Stimulated activated CD8-positive, alpha-beta memory T cell treated with anti-CD3 and anti-CD28 coated beads, Interleukin-7, amount 100 ng/mL, for 48 hours (primary cell): ENCODE measurements at places on chromosomes 4 and X.

DNA sequence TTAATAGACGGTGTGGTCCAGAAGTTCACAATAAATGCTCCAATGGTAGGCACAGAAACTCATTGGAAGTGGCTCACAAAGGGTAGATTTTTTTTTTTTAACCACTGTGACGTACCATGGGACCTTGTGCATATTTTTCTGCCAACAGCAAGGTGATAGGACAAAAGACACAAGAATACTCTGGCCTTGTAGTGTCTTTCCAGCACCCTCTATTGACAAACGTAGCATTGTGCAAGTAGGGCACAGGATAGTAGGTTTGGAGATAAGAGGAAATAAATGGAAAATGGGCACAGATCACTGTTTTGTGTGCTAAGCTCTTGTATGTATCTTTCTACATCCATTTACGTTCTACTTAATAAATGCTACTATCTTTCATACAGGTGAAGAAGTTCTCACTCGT lies 2054.9 kb downstream of the PCDH7 start:
- no peak for DNase-seq

DNA sequence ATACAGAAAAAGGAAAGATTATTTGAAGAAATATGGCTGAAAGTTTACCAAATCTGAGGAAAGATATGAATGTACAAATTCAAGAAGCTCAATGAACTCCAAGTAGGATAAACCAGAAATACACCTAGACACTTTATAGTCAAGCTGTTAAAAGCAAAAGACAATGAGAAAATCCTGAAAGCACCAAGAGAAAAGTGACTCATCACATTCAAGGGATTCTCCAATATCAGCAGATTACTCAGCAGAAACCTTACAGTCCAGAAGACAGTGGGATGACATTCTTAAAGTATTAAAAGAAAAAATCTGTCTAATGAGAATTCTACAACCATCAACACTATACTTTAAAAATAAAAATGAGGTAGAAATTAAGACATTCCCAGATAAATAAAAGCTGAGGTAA lies 223.8 kb upstream of the ZCCHC13 start:
- no peak for DNase-seq

DNA sequence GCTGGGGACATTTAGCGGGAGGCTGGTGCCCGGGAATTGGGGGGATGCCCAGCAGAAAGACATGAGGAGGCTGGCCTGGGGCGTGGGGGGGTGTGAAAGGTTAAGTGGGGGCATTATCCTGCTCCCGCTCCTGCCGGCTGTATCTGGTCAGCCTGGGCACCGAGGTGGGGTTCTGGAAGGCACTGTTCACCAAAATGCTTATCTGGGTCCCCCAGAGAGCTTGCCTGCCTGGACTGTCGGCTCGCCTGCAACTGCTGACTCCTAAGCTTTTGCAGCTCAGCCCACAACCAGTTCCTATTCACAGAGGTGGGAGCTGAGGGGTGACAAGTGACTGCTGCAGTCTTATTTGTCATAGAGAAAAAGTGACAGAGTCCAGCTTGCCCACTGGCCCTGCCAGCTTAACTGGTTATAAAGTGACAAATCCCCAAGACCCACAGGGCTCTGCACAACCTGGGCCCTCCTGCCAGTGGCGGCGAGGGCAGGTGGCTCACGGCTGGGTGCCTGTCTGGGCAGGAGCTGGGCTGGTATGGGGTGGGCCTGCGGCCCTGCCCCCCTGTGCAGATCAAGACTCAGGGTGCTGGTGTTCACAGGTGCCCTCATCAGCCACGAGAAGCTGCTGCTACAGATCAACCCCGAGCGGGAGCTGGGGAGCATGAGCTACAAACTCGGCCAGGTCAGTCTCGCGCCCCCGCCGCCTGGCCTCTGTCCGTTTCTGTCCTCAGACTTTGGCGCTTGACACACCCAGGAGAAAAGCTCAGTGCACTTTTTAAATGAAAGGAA lies 23.7 kb upstream of the MSANTD1 start:
- DNase-seq: no peak

DNA sequence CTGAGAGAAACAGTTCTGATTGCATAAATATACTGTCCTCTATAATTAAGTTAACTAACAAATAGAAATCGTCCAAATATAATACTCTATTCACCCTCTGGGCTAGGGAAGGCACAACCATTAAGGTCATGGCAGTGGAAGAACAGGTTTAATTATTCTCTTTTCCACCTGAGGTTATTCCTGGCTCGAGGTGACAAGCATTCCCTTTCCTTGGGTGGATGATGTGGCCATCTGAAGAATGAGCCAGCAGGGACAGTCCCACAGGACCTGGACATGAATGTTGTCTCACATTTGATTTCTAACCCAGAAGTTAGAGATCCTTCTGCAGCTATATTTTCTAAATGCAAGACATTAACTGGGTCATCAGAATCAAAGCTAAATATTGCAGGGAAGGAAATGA lies 5.5 kb downstream of the IBSP start:
- DNase-seq: no peak

GRCh38 chr4:148335133-148335532 lies 107.1 kb downstream of the NR3C2 start:
- DNase-seq: no peak

DNA sequence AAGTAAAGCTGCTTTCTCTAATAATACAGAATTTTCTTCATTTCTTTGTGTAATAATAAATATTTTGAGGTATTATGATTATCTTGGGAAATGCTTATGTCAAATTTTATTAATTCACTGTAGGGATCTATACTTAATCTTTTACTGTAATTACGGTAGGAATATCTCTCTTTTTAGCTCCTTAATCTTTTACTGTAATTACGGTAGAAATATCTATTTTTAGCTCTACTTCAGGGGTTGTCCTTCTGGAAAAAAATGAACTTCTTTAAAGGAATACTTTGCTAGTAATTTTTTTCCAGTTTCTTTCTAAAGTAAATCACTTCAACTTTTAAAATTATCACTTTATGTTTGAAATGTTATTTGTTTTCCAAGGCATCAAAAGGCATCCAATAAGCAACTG lies 2229.4 kb upstream of the AGA start:
- DNase-seq: no peak

DNA sequence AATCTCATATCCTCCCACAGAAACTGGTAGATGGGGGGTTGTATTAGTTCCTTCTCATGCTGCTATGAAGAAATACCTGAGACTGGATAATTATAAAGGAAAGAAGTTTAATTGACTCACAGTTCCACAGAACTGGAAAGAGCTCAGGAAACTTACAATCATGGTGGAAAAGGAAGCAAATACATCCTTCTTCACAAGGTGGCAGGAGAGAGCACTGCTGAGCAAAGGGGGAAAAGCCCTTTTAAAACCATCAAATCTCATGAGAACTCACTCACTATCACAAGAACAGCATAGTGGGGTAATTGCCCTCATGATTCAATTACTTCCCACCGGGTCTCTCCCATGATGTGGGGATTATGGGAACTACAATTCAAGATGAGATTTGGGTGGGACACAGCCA lies 250.5 kb upstream of the GPRIN3 start:
- no peak for DNase-seq

GRCh38 chr4:13309751-13310150 lies 174.4 kb downstream of the RAB28 start:
- DNase-seq: no peak

DNA sequence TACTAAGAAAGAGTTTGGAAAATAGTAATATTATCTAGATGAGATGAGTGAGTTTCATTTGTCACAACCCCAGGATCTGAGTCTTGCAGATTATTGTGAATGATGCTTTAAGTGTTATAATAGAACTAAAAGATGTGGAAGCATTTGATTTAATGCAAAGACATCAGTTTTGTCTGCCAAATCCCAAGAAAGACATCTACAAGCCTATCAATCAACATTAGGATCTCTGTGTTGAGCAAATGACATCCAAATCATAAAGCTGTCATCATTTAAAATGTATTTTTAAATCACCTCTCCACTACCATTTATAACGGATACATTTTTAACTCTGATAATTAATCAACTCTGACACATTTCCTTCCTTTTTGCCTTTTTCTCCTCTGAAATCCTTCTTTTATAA lies 310.8 kb upstream of the SLIT2 start:
- no peak for DNase-seq

GRCh38 chrX:78237127-78237526 lies 90.3 kb downstream of the CYSLTR1 start:
- no peak for DNase-seq

DNA sequence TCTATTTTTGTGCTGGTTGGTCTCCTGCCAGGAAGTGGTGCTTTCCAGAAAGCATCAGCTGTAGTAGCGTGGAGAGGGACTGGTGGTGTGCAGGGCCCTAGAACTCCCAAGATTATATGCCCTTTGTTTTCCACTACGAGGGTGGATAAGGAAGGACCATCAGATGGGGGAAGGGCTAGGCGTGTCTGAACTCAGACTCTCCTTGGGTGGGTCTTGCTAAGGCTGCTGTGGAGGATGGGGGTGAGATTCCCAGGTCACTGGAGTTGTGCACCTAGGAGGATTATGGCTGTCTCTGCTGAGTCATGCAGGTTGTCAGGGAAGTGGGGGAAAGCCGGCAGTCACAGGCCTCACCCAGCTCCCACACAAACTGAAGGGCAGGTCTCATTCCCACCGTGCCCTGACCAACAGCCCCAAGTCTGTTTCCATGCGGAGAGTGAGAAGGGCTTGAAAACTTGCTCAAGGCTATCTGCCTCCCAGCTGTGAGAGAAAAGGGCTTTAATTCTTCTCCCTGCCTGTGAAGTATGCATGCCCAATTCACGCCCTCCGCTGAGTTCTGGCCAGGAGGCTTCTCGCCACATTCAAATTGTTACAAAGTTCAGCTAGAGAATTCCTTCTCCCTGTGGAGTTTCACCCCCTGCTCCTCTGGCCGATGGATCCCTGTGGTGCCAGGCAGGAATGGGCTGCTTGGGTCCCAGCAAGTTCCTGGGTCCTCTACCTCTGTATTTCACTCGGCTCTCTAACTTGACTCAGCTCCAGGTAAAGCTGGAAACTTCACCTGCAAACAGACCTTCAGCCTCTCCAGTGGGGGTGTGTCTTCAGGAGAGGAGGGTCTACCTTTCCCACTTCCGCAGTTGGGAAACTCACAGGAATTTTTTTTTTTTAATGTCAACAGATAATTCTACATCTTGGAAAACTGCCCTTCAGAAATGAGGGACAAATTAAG lies 7.7 kb upstream of the CSTF2 start:
- DNase-seq: no peak

DNA sequence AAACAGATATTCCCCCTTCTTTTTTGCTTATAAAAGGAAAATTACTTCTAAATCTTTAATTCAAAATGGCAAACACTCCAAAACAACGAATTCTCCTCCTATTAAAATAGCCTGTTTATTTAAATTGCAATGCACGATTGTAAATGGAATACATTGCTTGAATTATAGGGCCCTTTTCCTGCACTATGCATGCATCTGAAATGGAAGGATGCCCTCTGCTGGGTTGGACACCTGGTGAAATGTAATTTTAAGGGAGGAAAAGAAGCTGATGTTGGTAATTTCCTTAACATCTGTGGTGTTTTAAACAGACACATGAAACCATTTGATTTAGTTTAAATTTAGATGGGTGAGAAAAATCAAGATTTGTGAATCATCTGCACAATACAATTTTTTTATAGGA lies 72.8 kb downstream of the GRXCR1 start:
- DNase-seq: no peak
